ENCODE measurements at places on chromosomes 2 and 18.
A peak's percentile ranks its signal among the peaks of the same experiment; 100 is the strongest.

- no peak for DNase-seq
Measured at GRCh38 chr2:163187119-163187518, 348.6 kb upstream of the KCNH7 start.

DNA sequence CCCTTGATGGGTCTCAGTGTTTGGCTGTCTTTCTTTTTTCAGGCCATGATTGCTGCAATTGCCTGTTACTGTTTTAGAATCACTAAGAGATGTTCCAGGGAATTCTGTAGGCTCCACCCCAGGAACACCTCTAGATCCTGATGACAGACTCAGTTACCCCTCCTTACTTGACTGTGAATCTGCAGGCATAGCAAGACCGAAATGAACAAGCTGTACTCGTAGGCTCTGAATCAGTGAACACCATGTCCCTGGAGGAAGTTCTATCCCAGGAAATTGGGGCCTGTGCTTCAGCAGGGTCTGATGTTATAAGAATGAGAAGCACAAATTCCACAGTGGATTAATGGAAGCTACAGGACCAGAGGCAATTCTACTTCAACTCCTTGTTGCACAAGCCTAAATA, 148.6 kb downstream of the COPS8 start:
- no peak for DNase-seq

GRCh38 chr2:160345071-160345764, 145.1 kb upstream of the ITGB6 start:
- no peak for DNase-seq

DNA sequence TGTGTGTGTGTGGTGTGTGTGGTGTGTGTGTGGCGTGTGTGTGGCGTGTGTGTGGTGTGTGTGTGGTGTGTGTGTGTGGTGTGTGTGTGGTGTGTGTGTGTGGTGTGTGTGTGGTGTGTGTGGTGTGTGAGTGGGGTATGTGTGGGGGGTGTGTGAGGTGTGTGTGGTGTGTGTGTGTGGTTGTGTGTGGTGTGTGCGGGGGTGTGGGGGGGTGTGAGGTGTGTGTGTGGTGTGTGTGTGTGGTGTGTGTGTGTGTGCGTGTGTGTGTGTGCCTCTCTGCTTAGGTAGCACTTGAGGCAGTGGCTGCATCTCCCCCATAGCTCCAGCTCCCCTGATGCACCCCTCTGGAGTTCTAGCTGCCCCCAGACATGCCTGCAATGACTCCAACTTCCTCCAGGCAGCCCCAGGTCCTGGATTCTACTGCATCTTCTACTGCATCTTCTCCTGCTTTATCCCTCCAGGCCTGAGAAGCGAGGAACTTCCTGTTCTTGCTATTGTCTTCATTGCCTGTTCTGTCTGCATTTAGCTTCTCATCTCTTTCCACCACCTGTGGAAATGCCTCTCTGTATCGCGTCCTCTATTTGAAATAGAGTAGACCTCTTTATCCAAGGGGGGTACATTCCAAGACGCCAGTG, 22.2 kb upstream of the MLPH start:
- DNase-seq = no peak

GRCh38 chr2:199136681-199137080, 321.1 kb downstream of the SATB2 start:
- no peak for DNase-seq

- DNase-seq = no peak
Measured at GRCh38 chr2:180672377-180672776, 308.0 kb upstream of the UBE2E3 start.

- DNase-seq = no peak
Measured at GRCh38 chr2:65017335-65017734, 28.1 kb downstream of the SLC1A4 start.

DNA sequence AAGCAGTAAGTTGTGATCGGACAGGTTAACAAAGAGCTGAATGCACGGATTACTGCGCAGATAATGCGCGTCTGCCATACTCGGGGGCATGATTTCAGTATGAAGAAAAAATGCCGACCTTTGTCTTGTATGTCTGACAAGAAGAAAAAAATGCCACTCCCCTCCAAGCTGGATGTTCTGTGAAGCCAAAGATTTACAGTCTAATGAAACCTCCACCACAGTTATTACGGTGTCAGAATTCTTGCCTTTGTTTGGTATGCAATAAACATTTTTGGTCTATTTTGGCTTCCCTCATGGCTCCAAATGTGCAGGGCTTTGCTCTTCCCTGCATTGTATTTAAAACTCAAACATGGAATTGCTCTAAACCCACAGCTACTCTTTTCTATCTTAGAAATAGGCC, 72.2 kb upstream of the THUMPD2 start:
- no peak for DNase-seq

DNA sequence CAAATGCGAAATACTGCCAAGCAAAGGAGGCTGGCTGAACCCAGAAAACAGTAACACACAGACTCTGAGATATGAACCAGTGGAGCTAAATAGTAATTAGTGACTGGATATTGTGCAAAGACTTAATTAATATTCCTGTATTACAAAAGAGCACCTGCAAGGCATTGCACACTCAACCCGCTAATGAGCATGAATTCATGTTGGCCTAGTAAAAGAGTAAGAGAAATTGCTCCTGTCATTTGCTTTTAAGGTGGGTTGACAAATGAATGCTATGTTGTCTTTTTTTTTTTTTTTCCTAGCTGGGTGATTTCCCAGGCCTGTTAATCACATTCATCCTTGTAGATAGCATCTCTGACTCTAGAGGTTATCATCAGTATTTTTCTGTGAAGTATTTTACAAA, 87.0 kb upstream of the CERS6 start:
- DNase-seq = no peak

- DNase-seq = no peak
Measured at GRCh38 chr2:17733599-17733998, 20.0 kb downstream of the SMC6 start.

DNA sequence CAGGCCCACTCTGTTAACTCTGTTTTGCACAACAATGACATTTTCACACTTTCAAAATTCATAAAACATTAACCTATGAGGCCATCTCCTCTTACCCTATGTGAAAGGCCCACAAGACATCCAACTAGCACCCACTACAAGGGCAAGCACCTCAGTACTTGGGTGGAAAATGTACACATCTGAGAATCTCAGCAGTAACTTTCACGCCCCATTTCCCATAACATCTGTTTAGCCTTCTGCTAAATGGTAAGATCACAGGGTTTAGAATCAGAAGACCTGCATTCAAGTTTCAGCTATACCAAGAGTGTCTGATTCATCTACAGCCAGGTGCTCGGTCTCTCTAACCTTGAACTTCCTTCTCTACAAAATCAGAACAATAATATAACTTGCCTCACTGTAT, 89.2 kb downstream of the SP100 start:
- DNase-seq = no peak

- DNase-seq = no peak
Measured at GRCh38 chr2:64612575-64613195, 41.0 kb downstream of the SERTAD2 start.

DNA sequence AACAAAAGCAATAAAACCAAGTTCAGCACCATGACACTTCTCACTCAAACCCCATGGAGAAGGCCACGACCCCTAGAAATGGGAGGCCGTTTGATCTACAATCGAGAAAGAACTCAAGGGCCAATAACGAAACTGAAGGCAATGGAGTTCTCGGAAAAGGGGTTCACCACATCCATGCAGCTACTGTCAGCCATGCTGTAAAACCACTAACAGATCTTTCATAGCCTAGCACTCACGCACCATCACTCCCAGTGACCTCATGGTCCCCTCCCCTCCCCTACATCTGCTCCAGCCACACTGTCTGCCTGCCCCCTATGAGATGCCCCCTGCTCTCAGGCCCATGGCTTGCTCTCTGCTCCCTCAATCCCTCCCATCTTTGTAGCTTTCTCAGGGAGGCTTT, 135.3 kb downstream of the TMEM163 start:
- peak; percentile 10 for DNase-seq

- no peak for DNase-seq
Measured at GRCh38 chr2:86645752-86646151, 22.1 kb upstream of the RNF103 start.

DNA sequence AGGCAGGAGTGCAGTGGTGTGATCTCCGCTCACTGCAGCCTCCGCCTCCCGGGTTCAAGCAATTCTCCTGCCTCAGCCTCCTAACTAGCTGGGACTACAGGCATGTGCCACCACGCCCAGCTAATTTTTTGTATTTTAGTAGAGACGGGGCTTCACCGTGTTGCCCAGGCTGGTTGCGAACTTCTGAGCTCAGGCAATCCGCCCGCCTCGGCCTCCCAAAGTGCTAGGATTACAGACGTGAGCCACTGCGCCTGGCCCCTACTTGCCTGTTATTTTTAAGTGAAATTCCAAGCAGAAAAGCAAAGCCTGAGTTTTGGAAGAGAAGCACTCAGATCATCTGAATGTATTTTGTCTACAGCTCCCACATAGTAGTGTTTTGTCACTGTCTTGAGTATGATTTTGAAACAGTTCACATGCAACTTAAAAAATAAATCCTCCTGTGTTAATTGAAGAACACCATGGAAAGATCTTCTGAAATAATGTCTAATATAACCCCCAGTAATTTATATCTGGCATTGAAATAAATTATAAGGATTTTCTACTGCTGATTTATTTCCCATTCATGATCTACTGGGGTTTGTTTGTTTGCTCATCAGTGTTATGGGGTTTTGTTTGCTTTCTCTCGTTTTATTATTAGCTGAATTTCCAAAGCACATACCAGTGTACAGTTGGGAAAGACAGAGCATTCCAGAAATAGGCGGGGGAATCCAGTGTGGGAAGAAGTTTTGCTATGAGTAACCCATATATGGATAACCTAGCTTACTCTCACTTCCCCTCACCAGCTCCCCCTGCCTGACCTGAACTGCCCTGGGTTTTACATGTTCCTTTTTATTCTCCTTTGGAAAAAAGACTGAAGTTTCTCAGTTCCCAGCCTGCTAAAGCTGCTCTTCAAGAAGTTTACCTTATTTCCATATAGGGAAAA, 80.1 kb upstream of the MAP3K20 start:
- DNase-seq = no peak

- no peak for DNase-seq
Measured at GRCh38 chr2:143684551-143685320, 555.5 kb downstream of the ARHGAP15 start.

DNA sequence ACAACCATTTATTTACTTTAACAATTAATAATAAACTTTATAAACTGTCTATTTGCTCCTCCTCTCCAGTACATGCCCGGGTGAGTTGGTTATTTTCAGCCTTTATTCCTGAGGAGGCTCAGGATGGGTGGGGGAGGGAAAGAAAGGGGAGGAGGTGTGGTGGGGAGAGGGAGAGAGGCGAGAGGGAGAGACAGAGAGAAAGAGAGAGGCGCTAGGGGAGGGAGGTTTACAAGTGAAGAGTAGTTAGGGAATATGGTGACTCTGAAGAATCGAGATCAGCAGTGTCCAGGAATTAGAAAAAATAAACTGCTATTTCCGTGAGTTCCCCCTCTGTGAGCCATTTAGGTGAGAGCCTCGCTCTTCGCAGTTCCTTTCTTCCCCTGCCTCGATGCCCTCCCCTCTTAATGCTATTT, 138.9 kb downstream of the MEIS1 start:
- DNase-seq = no peak

- DNase-seq = no peak
Measured at GRCh38 chr2:198375083-198375410, 570.7 kb downstream of the PLCL1 start.

- DNase-seq = no peak
Measured at GRCh38 chr2:170554278-170554955, 160.7 kb upstream of the SP5 start.

GRCh38 chr2:159410276-159410675, 123.8 kb upstream of the WDSUB1 start:
- DNase-seq = no peak

DNA sequence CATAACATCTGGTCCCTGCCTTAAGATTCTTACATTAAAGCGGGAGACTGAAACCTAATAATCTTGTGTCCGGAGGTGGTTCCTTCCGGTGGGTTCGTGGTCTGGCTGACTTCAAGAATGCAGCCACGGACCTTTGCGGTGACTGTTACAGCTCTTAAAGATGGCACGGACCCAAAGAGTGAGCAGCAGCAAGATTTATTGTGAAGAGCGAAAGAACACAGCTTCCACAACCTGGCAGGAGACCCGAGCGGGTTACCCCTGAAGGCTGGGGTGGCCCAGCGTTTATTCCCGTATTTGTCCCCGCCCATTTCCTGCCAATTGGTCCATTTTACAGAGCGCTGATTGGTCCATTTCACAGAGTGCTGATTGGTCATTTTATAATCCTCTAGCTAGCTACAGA, 122.3 kb upstream of the SIX2 start:
- DNase-seq = no peak

DNA sequence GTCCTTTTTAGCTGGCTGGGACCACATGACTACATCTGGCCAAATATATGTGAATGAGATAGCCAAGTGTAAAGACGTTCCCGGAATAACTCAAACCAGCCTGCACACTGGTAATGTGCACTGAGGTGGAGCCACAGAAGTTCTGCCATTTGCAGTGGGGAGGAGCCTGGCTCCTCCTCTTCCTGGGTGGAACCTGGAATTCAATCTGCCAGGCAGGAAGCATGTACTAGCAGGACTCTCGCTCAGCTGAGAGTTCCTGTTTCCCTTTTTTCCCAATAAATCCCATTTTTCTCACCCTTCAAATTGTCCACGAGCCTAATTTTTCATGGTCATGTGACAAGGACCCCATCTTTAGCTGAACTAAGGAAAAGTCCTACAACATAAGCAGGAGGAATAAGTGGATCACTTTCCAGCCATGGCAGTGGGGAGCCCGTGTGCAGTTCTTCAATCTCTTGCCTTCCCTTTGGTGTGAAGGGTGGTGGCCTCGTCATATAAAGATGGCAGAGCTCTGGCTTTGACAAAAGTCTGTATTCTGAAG, 183.2 kb downstream of the UXS1 start:
- no peak for DNase-seq

DNA sequence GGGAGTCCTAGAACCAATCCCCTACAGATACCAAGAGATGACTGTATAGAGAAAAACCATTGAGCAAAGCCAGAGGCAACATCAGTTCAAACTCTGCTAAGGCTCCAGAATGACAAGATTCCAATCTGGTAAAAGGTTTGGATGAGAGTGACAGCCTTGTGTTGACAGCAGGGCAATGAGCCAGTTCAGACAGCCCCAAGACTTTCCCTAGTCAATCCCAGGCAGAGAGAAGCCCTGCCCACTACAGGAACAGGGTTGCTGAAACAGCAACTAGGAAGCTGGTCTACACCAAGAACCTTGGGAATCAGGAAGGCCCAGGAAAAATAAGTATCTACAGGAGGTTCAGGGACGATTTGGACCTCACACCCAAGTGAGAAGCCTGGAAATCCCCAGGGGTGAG, 3.3 kb downstream of the PSTPIP2 start:
- DNase-seq = no peak

DNA sequence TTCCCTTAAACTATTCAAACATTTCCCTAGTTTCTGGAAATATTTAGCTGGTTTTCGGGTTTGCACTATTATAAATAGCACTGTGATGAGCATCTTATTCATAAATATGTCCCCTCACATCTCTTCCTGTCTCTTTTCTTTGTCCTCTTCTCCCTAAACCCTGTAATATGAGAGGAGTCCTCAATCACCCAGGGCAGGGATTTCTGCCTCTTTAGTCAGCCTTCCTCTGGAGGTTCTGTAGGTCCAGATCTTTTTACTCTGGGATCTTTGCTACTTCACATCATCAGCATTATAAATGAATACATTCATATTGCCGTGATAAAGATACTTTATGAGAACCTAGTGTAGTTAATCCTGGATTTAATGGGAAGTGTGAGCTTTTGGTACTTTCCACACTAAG, 87.9 kb upstream of the TTN start:
- DNase-seq = no peak

- peak; percentile 40 for DNase-seq
Measured at GRCh38 chr18:12659904-12660605, 2.1 kb upstream of the SPIRE1 start.

- no peak for DNase-seq
Measured at GRCh38 chr2:200130762-200131166, 175.4 kb downstream of the MAIP1 start.
